SJCRH30 (cell line): ENCODE measurements at places on chromosomes 6 and 20. TPM values are rescaled to one million over a fixed set of nuclear protein-coding genes. Genes with fewer than 3 reads are reported as not detected.

The RBM12 gene
- total RNA-seq = 137 and 142 TPM in 2 replicates

The BTBD3 gene
- 34.5 and 36.2 TPM in 2 replicates for total RNA-seq

The CDSN gene
- 0.06 TPM in 1 of 2 replicates, not detected in the other for total RNA-seq

The SEMG1 gene
- not detected in 2 replicates for total RNA-seq

The MYH7B gene
- 0.02 and 0.10 TPM in 2 replicates for total RNA-seq

The LHFPL5 gene
- total RNA-seq = 0.08 and 0.10 TPM in 2 replicates

The TUBB1 gene
- 0.03 TPM in 1 of 2 replicates, not detected in the other for total RNA-seq

The HLA-DOB gene
- total RNA-seq = 0.10 and 0.28 TPM in 2 replicates

The C6orf15 gene
- total RNA-seq = 2.3 and 3.4 TPM in 2 replicates

The CRISP3 gene
- not detected in 2 replicates for total RNA-seq

The DNAH8 gene
- total RNA-seq = under 0.01 and 0.03 TPM in 2 replicates

The RAB32 gene
- total RNA-seq = 12.2 and 12.4 TPM in 2 replicates

The DYNLT2 gene
- total RNA-seq = 1.9 and 4.3 TPM in 2 replicates

The ANGPT4 gene
- total RNA-seq = not detected in 2 replicates

The DZANK1 gene
- 1.9 and 2.1 TPM in 2 replicates for total RNA-seq

The FLRT3 gene
- 5.3 and 6.5 TPM in 2 replicates for total RNA-seq

The FAM209B gene
- 0.20 TPM in 1 of 2 replicates, not detected in the other for total RNA-seq

The NKAPL gene
- total RNA-seq = not detected in 2 replicates

The EPPIN gene
- total RNA-seq = not detected in 2 replicates
